Fibroblast of the conjunctiva (primary cell): ENCODE measurements at places on chromosomes 6 and 20.

- no peak for DNase-seq
Measured at GRCh38 chr6:90729057-90729456, 142.2 kb upstream of the MAP3K7 start.

GRCh38 chr6:47663462-47664216 is 34.7 kb upstream of the ADGRF4 start:
- DNase-seq, result no peak

DNA sequence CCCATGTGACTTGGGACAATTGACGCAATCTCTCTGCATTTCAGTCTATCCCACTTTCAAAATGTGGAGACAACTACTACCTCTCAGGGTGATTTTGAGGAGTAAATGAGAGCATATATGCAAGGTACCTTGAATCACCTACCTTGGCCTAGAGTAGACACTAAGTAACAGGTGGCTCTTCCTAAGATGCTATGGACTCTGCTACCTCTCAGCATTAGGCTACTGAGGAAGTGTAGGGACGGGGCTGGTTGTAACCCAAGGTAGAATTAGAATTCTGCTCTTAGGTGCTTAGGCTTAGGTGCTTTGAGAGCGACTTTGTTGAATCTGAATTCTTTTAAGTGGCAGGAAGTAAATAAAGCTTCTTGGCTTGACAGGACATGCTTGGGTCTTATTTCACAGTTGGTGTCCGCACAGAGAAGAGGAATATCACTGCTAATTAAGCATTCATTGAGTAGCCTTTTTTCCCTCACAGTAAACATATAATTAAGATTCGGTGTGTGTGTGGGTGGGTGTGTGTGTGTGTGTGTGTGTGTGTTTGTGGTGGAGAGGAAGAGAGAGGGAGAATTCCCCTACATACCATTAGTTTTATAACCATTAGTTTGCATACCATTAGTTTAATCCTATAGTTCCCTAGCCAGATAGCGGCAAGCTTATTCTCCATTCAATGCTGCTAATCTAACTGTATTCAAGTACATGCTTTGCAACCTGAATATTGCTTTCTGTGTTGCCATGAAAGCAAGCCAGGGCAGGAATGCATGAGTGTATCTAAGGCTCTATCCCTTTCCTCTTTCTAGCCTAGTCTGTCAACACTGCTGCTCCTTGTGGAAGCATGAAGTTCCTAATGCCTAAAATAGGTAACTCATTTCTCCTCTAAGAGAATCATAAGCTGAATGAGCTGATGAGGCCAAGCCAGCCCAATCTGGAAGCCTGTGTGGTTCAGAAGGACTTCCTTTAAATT is 112.5 kb downstream of the IPCEF1 start:
- DNase-seq, result no peak

DNA sequence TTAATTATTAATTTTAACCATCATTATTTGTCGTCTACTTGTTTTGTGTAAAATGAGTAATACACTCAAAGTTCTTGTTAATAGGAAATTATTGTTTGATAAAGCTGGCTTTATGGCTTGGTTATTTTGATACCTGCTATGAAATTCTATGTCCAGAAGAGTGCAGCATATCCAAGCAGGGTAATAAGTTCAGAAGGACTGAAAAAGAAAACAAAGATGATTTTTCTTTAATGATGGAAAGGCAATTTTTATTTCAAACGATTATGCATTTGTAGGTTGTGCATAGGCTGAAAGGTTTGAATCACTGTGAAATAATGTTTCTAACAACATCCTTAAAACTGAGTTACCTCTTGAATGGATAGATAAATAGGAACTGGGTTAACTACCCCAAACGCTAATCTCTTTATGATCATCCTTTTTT is 1.4 kb upstream of the MAN1A1 start:
- DNase-seq, result peak; percentile 49

- no peak for DNase-seq
Measured at GRCh38 chr6:122717350-122717749, 62.2 kb upstream of the FABP7 start.

- DNase-seq, result no peak
Measured at GRCh38 chr6:146787876-146788508, 189.2 kb downstream of the ADGB start.
